ENCODE measurements at places on chromosomes 5 and 9.

- DNase-seq: no peak
Measured at GRCh38 chr9:133167096-133167730, 3.5 kb upstream of the GBGT1 start.

- no peak for DNase-seq
Measured at GRCh38 chr9:93387791-93388190, 63.7 kb upstream of the FAM120A start.

DNA sequence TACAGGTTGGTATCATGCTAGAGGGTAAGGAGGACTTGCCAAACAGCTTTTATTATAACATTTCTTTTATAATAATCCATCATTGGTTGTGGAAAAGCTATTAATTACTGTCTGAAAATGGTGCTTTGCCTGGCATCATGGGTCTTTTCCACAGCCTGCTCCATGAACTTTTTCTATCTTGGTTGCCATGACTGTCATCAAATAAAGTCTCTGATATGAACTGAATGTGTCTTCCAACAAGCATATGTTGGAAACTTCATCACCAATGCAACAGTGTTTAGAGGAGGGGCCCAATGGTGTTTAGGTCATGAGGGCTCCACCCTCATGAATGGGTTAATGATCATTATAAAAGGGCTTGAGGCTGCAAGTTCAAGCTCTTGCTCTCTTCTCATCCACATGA is 81.0 kb downstream of the FREM1 start:
- DNase-seq: no peak

DNA sequence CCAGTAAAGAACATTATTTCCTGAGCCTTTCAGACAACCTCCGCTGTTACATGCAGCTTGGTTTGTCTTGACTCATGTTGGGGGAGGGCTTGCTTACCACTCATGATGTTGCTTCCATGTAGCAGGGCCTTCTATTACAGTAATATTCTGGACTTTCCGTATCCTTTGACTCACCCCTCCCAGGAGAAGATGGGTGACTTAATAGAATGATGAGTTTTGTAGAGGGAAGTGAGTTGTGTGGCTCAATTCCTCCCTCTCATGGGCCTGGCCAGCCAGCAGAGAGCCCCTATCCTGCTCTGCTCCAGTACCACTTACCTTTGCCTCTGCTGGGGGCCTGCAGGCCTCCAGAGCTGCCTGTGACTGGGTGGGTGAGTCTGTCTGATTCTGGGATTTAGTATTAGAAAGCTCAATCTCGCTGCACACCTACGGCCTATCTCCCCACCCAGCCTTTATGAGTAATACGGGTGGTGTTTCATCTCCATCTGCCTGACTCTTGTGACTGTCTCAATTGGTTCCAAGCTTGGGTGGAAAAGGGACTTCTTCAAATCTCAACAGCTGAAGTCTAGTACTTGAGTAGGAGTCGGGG is 52.6 kb upstream of the KLF9 start:
- DNase-seq: no peak

- no peak for DNase-seq
Measured at GRCh38 chr5:80372780-80373179, 35.1 kb upstream of the ZFYVE16 start.

- no peak for DNase-seq
Measured at GRCh38 chr9:76564297-76564696, 105.3 kb downstream of the GCNT1 start.

- DNase-seq: peak; percentile 75
Measured at GRCh38 chr9:137240318-137240840, 708 bp upstream of the TUBB4B start.

GRCh38 chr9:68793605-68794343 is 88.7 kb downstream of the PIP5K1B start:
- no peak for DNase-seq

GRCh38 chr5:121038438-121038837 is 574.3 kb downstream of the PRR16 start:
- DNase-seq: no peak

DNA sequence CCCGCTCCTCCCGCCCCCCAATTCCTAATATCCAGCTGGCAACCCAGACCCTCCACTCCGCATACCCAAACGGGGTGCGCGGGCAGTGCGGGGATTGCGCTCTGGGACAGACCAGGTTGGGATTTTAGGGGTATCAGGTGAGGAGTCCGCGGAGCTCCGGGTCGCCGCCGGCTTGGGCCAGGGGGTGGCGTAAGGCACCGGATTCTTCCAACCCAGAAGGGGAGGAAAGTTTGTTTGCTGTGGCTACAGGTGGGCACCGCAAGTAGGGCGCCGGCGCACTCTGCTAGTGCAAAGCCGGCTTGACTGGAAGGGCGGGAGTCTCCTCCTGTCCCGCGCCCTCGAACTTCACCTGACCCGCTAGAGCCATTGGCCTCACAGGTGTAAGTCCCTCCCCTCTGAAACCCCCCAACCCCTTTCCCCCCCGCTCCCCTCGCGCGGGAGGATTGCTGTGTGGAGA is 709 bp downstream of the IQGAP2 start:
- DNase-seq: peak; percentile 75

GRCh38 chr9:21558615-21559401 is 76.7 kb upstream of the IFNE start:
- DNase-seq: no peak

DNA sequence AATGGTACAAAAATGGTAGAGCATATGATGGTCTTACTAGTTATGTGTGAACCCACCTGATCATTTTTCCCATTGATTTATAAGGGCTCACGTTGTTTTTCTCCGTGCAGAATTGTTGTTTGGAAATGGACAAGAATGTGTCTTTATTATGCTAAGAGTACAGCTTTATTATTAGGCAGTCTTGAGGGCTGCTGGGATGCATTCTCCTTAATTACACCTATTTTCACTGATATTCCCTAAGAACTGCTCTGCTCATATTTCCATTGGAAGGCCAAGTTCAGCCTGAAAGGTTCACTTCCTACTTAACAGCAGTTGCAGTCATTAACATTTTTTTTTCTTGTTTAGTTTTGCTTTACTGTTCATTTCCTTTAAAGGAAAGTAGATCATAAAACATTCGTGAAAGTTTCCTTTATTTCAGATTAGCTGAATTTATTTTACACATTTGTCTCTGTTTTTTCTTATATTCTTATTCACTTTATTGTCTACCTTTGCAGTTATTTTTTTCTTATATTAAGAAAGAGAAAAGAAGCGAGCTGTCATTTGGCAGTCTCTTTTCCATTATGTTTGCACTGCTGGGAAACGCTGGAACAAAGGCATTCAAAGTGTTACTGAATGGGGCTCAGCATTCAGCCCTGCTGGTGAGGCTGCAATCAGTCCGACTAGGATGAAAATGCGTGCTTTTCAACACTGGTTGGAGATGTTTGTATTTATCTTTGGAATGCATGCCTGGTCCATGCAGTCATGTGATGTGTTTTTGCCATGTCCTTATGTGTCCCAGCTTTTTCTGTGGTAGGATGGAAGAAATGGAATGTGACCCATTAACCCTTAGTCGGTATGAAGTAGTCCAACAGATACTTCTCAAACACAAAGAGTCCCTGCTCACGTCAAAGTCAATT is 602.7 kb upstream of the ZNF608 start:
- no peak for DNase-seq

GRCh38 chr5:110932755-110933488 is 138.6 kb upstream of the TSLP start:
- no peak for DNase-seq

- peak; percentile 86 for DNase-seq
Measured at GRCh38 chr9:125407974-125408900, 146.6 kb downstream of the GAPVD1 start.

DNA sequence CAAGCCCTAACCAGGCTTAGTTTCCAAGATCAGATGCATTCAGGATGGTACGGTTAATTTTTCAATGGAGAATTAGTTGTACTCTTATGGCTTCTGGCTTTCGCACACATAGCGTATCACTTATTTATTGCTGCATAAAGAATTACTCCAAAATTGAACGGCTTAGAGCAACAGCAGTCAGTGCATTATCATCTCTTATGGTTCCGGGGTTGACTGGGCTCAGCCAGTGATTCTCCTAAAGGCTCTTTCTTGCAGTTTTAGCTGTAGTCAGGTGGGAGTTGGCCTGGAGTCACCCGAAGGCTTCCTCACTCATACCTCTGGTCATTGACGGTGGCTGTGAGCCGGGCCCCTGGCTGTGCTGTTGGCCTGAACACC is 595 bp upstream of the GRHPR start:
- no peak for DNase-seq

DNA sequence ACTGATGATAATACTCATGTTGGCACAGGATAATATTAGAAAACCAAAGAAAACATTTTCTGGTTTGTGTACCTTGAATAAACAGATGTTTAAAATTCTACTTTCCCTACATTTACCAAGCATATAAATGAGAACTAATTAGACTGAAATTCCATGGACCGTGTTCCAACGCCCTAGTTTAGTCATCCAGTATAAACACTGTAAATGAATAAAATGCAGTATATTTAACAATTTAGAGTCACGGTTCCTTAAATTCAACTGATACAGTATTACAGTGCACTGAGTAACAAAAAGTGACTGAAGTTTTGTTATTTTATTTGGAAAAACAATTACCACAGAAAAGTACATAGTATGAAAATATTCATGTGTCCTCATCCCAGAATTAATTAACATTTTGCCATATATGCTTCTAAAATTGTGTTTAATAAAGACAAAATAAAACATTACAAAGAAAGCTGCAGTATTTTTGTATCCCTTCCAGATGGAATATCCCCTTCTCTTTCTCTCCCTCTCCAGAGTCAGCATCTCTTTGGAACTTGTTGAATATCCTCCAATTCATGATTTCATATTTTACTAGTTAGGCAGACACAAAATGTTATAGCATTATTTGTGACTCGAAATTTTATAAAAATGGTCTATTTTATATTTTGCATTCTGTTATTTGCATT is 112.5 kb downstream of the HMHB1 start:
- DNase-seq: peak; percentile 44

- no peak for DNase-seq
Measured at GRCh38 chr9:83196946-83197345, 134.0 kb upstream of the RASEF start.

GRCh38 chr5:54329731-54330709 is 19.6 kb upstream of the ARL15 start:
- peak; percentile 60 for DNase-seq

DNA sequence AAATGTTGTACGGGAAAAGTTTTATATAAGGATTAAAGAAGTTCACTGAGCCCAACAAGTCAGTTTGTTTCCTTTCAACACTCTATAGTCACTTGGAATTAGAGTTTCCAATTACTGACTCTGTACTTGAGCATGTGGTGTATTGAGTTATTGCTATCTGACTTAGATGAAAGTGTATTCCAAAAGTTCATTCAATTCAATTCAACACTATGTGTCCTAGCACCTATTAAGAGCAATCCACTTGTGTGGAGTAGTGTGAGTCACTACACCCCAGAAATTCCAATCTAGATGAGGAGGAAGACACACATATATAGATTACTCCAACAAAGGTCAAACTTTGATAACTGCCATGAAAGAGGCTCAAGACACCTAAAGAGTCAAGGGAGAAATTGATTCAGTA is 98.2 kb upstream of the SLCO6A1 start:
- no peak for DNase-seq

- DNase-seq: no peak
Measured at GRCh38 chr5:31692561-31693221, 53.8 kb downstream of the PDZD2 start.

GRCh38 chr5:139635606-139636206 is 12.4 kb upstream of the CXXC5 start:
- peak; percentile 59 for DNase-seq

DNA sequence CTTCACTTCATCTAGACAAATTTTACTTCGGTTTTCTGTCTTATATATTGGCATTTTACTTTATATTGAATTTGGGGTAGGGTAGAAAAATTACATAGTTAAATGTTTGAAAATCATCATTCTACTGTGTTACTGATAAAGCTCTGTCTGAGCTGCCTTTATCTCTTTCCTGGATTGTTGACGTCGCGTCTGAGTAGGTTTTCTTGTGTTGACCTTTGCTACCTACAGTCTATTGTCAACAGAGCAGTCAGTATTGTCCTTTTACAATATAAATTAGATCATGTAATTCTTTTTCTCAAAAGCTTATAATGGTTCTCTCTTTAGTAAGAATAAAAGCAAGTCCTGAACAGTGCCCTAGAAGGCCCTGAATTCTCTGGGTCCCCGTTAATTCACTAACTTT is 128.2 kb downstream of the HACD4 start:
- DNase-seq: no peak

DNA sequence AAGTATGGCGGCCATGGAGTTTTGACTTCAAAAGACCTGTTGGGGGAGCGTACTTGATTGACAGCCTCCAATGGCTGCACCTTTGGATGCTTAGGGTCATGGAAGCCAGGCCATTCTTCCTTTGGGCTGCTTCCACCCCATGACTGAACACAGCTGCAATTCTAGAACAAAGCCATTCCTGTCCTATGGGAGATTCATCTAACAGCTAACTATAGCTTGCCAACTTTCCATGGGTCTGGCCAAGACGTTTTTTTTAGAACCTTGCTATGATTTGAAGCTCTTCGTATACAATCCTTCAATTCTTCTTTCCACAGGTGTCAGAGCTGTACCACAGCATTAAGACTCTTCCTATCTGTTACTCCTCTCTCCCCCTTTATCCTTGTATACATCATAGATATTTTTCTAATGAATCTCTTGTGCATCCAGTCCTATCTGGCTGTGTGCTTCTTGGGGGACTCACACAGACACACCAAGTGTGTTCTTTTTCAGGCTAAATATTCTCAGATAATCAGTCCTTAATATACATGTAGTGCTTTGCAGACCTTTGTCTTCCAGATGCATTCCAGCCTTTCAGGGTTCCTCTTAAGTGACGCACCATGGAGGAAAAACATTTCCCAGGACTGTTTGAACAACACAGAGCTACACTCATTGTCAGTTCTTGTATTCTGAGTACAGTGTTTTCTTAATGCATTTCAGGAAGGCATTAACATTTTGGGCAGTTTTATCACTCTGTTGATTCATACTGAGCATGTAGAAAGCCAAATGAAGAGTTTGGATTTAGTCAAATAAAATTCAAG is 198.9 kb downstream of the TAF11L14 start:
- DNase-seq: no peak

Data from LoVo (cell line).